PC-3 (cell line): ENCODE measurements at places on chromosomes 3 and 15. TPM values are rescaled to one million over a fixed set of nuclear protein-coding genes. Genes with fewer than 3 reads are reported as not detected.

- DNase-seq, result no peak
Measured at GRCh38 chr15:52308446-52309153, 13.0 kb upstream of the MYO5C start.

DNA sequence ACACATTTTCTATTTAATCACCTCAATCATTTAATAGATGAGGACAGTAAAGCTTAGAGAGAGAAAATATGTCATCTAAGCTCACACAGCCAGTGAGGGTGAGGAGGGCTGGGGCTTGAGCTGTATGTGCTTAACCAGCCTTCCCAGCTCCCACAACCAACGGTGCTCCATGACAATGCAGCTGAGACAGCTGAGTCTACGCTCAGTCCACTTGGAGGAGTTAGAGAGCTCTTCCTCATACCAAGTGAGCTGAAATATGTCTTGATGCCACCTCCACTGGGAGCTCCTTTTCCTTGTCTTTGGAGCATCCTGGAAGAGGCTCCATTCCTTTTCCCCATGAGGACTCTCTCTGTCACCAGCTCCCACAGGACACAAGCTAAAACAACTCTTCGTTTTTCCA is 9.3 kb downstream of the HOMER2 start:
- DNase-seq, result peak; percentile 41

Gene GOLGA8S
- total RNA-seq, result not detected in 2 replicates

DNA sequence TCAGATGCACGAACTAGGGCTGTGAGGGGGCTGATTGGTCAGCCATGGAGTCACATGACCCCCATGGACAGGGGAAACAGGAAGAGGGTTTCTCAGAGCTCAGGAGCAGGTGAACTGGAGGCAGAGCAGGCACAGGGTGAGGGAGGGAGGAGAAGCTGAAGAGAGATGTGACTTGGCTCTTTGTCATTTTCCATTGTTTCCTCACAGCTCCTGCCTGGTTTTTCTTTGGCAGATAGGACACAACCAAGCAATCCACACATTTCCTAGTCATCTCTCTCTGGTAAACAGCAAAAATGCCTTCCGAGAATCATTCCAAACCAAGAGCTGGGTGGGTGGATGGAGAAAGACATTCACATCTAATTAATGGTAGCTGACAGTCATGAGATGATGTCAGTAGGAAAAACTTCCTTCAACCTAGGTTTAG is 43.4 kb upstream of the LMCD1 start:
- no peak for DNase-seq

Gene RBM15B
- total RNA-seq, result 31.1 and 34.7 TPM in 2 replicates

Gene CILP
- total RNA-seq, result not detected in 2 replicates

DNA sequence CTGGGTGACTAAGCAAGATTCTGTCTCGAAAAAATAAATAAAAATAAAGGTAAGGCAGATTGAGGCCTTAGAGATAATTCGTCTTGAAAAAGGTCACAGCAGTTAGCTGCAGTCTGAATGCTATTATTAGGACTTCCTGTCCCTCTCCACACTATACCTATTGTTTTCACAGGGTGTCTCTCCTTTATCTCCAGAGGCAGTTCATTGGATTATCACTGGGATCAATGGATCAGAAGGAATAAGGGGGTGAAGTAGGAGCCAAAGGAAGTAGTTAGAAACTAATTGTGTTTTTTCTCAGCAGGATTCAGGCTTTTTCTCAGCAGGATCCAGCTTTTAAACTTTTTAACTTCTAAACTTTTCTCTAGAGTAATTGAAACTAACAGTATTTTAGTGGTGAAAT is 326.9 kb downstream of the IL5RA start:
- no peak for DNase-seq

DNA sequence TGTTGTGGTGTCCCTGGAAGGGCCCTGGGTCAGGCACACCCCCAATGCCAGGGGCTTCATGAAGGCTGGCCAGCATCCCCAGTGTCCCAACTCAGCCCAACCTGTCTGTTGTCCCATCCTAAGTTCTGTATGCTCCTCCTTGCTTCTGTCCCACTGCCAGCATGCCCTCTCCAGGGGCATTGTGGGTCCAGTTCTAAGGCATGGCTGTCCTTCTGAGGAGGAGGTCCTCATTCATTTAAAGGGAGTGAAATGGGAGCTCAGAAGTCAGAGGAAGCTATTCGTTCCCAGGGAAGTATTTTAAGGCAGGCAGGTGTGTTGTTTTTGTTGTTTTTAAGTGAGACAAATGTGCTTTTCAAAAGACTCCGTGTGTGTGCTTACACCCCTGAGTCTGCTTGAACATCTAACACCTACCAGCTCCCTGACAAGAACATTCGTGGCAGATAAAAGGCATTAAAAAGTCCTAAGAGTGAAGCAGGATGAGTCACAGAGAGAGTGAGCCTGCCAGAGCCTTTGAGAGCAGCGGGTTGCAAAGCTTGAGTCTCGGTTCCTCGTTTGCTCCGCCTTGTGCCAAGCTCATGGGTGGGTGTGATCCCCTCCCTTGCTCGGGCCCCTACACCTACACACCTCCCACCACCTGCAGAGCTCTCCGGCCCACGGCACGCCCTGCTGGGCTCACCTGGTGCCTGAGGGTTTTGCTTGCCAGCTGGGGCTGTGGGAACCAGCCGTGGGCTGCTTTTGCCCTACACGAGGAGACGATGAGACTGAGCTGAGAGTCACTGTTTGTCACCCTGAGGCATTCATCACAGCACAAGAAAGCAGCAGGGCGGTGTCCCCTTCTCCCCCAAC is 183.4 kb upstream of the TOPAZ1 start:
- DNase-seq, result peak; percentile 67

Gene PLXND1
- 19.2 and 21.8 TPM in 2 replicates for total RNA-seq

GRCh38 chr3:143396790-143397189 is 277.2 kb downstream of the CHST2 start:
- DNase-seq, result no peak

- DNase-seq, result no peak
Measured at GRCh38 chr3:52774901-52775864, 2.2 kb upstream of the ITIH1 start.

GRCh38 chr15:90774731-90775514 is 57.8 kb downstream of the BLM start:
- DNase-seq, result peak; percentile 81

GRCh38 chr3:172688588-172688987 is 22.3 kb downstream of the NCEH1 start:
- no peak for DNase-seq

Gene CPNE9
- total RNA-seq, result 0.07 TPM in 1 of 2 replicates, not detected in the other

Gene COX17
- total RNA-seq, result 102 and 159 TPM in 2 replicates

- no peak for DNase-seq
Measured at GRCh38 chr3:62003835-62004234, 369.5 kb downstream of the FEZF2 start.

GRCh38 chr3:171095063-171095462 is 68.5 kb upstream of the SLC2A2 start:
- DNase-seq, result no peak

DNA sequence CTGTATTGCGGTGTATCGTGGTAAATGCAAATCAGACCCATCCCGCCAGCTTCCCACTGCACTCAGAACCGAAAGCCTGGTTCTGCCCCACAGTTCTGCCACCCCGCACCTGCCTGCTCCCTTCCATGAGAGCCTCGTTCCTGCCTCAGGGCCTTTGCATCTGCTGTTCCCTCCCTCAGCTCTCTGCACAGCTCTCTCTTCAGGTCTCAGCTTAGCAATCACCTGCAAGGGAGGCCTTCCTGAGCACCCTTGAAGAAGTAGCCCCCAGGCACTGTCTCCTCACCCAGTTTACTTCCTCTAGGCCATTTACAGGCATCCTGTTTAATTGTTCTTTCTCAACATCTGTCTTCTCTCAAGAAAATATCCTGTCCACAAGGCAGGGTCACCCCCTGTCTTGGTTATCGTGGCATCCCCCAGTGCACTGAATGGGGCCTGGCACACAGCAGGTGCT is 13.3 kb upstream of the IQSEC1 start:
- DNase-seq, result no peak

- DNase-seq, result no peak
Measured at GRCh38 chr3:88195951-88196434, 46.2 kb downstream of the C3orf38 start.

- DNase-seq, result peak; percentile 16
Measured at GRCh38 chr15:101489237-101489598, 289 bp downstream of the PCSK6 start.

DNA sequence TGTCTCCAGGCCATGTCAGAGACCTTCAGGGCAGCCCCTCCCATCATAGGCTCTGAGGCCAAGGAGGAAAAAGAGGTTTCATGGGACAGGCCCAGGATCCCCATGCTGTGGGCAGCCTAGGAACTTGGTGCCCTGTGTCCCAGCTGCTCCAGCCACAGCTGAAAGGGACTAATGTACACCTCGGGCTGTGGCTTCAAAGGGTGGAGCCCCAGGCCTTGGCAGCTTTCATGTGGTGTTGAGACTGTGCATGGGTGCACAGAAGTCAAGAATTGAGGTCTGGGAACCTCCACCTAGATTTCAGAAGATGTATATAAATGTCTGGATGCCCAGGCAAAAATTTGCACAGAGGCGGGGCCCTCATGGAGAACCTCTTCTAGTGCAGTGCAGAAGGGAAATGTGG is 6.6 kb upstream of the SSR3 start:
- DNase-seq, result no peak

GRCh38 chr3:38232701-38233100 is 32.9 kb upstream of the SLC22A13 start:
- DNase-seq, result no peak

Gene KNG1
- not detected in 2 replicates for total RNA-seq

DNA sequence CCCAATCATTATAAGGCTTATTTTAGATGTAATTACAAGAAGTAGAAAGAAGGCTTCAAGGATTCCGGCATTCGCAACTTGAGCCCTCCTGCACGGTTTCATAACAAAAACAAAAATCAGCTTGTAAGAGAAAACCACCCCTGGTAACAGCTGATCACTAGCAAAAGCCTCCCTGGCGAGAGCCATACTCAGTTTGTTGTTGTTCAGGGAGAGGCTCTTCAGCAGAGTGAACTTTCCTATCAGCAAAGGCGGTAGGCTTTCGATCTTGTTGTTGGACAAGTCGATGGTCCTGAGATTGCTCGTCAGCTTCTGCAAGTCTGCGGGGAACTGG is 710 bp downstream of the LRRC57 start:
- DNase-seq, result no peak

Gene MDFIC2
- not detected in 2 replicates for total RNA-seq

Gene POLQ
- total RNA-seq, result 9.6 and 22.2 TPM in 2 replicates

DNA sequence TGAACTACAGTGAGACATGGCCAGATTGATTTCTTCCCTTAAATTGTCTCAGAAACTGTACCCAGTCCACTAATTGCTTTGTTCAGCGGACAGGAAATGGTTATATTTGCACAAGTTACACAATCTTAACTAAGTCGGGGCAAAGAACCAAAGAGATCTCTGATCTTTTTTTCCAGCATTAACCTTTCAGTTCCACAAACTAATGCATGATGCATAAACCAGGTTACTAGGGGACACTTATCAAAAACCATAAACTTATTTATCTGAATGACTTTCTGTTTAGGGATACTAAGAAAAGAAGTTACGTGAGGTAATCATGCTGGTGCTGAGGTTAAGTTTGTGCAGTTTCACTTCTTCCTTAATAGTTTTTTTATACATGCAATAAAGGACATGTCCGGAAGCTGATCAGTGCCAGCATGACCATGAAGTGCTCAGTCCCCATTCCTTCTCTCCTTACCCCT is 22.4 kb downstream of the FNDC3B start:
- DNase-seq, result peak; percentile 55

DNA sequence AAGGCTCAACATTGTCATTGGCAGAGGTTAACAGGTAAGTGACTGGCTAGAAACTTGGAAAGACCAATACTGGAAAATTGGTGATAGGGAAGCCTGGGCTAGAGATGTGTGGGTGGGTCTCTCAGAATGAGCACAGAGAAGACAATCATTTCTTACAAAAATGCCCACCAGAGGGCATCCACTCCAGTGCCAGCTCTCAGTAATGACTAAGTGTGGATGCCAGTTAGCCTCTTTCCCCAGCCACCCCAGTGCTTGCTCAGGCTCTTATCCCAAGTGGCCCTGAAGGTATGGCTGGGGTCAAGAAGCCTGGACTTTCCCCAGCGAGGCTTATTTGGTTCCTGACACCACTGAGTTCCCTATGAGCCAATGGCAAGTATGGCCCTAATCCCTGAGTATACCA is 115.9 kb upstream of the ST8SIA2 start:
- peak; percentile 35 for DNase-seq

GRCh38 chr3:159844801-159845261 is 143.8 kb upstream of the IL12A start:
- no peak for DNase-seq

DNA sequence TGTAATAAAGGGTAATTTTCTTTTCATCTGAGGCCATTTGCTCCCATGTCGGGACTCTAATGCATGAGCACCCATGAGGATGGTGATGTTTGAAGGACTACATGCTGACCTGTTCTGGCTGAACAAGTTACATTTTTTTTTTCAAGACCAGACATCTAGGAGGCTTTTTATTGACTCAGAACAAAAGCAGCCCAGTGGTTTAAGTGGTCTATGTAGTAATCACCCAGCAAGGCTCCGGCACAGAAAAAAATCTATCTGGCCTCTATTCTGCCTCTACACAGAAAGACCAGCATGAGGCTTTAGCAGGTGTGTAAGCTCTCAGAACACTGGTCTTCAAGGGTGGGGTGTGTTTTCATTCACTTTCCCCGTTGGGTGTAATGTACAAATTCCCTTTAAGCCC is 95.1 kb upstream of the ZBED2 start:
- no peak for DNase-seq

Gene CP
- total RNA-seq, result 0.04 TPM in 1 of 2 replicates, not detected in the other

GRCh38 chr3:50139718-50140423 is 15.3 kb upstream of the SEMA3F start:
- no peak for DNase-seq

Gene FRMD4B
- total RNA-seq, result 2.9 and 5.7 TPM in 2 replicates

GRCh38 chr3:162770551-162770950 is 1273.9 kb downstream of the OTOL1 start:
- DNase-seq, result no peak

DNA sequence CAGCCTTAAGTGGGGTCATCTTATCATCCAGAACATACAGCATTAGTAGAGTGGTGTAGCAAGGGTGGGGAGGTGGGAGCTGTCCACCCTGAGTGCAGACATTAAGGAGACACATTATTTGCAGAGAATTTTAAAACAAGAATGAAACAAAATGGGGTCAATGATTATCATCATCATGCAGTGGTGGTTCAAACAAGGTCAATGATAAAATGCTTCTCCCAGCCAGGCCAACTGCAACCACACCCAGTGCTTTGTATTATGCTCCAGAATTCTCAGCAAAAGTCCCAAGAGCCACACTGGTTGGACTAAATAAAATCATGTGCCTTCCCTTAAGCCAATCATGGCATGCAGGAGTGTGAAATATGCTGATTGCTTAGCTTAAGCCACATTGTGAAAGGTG is 96.7 kb upstream of the FHIT start:
- DNase-seq, result no peak
